ENCODE measurements at places on chromosomes 7 and 10.

DNA sequence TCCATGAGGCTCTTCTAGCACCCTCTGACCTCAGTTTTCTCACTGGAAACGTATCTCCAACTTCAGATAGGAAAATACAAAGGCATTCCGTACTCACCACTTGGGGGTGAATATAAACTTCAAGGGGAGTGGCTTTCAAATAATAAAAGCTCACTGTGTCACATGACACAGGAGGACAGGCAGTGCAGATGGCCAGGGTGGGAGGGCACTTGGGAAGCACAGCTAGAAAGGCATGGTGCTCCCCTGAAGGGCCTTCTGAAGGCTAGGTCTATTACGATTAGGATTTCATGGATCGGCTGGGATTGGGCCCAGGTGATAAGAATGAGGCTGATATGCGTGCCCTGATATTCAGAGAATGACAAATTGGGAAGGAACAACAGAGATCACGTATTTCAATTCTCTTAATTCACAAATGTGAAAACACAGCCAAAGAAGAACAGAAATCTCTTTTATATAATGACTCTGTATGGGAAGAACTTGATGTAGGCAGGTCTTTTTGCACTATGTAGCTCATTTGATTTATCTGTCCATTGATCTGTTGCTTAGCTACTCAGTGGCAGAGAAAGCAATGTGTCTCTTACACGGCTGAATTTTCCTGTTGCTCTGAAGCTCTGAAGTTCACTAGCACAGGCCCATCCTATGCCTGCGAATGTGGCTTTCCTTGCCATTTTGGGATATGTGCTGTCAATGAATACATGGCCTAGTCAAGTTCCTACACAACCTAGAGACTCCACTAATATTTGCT is 83.0 kb downstream of the BEND7 start:
- DNase-seq: no peak

DNA sequence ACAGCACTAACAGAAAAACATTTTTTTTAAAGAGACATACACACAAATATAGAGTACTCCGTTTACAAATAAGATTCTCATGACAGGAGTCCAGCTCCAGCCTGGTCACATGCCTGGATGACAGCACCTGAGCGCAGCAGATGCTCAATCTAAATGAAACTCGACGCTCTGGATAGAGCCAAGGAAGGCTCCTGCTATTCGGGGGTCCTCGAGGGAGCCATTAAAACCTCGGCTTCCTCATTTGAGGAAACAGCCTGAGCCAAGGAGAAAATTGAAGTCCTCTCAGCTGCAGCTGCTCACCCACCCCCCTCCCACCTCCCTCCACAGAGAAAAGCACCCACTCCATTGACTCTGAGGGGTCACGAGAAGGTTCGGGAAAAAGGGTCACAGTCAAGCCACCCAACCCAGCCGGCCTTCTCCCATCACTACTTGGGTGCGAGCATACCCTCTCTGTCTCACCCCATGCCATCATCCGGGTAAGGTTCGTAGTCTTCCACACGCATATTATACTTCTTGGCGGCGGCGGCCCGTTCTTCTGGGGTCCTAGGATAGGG is 673 bp downstream of the NDUFB8 start:
- no peak for DNase-seq

DNA sequence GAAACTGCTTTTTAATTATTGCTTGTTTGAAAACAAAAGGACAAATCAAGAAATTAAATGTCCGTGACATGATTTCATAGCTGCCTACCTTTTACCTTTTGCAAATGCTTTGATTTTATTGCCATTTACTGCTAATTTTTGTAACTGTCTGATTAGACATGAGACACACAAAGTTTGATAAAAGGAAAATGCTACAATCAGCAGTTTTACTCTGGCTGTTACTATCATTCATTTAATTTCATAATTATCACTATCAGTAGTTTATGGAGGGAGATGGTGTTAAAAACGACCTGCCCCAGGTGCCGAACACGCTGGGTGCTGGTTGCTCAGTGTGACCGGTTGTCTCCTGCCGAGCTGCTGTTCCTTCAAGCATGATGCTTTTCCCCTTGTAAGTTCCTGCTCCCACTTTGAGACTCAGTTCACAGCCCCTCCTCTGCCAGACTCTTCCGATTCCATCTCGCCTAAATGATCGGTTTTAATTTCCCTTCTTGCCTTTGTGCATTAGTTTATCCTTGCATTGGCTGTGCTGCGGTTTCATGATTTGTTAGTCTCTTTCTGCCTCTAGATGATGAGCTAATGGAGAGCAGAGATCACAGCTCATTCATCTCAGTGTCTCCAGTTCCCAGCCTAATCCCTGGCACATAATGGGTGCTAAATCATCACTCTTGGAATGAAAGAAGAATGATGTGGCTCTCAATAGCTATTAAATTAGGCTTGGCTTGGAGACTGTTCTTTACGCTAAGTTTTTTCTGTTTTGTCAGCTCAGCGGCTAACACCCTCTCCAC is 110.6 kb downstream of the PFKFB3 start:
- no peak for DNase-seq

- no peak for DNase-seq
Measured at GRCh38 chr7:2520131-2520760, 672 bp downstream of the LFNG start.

DNA sequence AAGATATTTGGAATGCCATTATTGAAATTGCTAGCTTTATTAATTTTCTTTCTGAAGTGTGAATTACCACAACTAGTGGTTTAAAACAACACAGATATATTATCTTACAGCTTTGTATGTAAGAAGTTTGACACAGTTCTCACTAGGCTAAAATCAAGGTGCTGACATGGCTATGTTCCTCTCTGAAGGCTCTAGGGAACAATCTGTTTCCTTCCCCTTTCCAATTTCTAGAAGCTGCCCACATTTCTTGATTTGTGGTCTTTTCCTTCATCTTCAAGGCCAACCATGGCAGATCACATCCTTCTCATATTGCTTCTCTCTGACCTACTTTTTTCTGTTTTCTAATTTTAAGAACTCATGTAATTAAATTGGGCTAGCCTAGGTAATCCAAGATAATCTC is 43.3 kb upstream of the SLC26A3 start:
- no peak for DNase-seq

GRCh38 chr10:96513305-96513697 is 425 bp downstream of the TLL2 start:
- DNase-seq: no peak

DNA sequence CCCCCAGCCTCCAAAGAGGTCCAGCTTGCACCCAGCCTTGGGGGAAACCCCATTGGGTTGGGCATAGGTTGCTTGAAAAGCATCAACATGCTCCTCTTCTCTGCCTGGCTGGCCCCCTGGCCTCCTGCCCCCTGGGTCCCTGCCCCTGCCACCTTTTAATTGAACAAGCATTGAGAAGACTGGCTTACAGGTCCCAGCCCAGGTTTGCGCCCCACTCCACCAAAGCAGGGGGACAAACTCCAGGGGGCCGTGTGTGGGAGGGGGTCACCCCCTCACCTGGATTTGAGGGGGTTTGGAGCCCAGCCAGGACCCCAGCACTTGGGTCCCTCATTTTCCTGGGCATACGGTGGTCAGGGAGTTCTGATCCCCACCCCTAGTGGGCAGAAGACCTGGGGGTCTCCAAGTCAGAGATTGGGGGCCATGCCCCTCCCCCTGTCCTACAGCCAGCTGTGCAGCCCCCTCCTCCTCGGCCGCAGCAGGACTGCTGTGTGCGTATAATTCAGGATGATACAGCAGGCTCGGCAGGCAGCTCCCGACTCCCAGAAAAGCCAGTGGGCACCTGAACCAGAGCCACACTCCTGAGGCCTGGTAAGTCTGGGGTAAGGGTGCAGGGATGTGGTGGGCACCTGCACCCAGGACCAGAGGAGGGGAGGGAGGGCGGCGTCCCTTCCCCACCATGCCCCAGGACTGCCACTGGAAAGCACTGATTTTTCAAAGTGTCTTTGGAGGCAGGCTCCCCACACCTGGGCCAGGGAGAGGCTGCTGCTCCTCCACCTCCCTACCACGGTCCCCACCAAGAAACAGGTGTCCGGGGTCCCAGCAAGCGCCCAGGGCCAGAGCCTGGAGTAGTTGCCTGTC is 1.7 kb downstream of the ELFN1 start:
- no peak for DNase-seq

DNA sequence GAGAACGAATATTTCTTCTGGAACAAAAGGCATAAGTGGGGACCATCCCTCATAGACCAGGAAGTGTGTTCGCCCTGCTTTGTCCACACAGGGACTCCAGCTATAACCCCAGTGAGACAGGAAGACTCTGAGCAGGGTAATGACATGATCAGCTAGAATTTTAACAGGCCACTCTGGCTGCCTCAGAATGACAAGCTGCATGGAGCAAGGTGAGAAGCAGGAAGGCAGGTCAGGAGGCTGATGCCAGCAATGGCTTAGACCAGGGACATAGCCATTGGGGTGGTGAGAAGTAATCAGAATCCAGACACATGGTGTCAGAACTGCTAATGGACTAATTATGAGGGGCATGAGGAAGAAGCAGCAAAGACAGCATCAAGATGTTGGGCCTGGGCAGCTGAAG is 264.6 kb downstream of the GRID1 start:
- DNase-seq: no peak

GRCh38 chr10:17354781-17355180 is 99.6 kb downstream of the ST8SIA6 start:
- peak; percentile 12 for DNase-seq

- no peak for DNase-seq
Measured at GRCh38 chr10:4066581-4067390, 281.8 kb upstream of the KLF6 start.

GRCh38 chr10:94232711-94233383 is 129.9 kb downstream of the NOC3L start:
- DNase-seq: no peak

GRCh38 chr7:6306471-6306870 is 34.0 kb upstream of the CYTH3 start:
- DNase-seq: peak; percentile 69

- DNase-seq: no peak
Measured at GRCh38 chr10:48536156-48536500, 68.7 kb downstream of the ARHGAP22 start.

DNA sequence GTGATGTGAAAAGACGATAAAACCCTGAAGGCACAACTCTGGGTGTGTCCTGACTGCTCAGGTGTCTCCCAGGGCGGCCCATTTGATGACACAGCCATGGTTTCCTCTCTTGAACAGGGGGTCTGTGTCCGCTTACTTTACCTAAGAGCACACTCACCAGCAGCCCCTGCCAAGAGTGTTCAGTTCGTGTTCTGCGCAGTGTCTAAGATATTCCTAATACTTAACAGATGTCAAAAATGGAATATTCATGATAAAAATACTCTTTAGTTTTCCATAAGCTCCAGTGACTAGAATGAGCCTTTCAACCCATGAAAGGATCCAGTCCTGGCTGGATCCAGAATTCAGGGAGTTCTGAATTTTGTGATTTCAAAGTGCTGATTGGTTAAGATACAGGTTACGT is 492.4 kb downstream of the TNS3 start:
- no peak for DNase-seq

GRCh38 chr7:128791121-128791971 is at the start of gene CCDC136:
TSS of gene CCDC136 (plus strand) at chr7:128791968. CDS start at chr7:128792412, 444 bp downstream.
- DNase-seq: peak; percentile 41

DNA sequence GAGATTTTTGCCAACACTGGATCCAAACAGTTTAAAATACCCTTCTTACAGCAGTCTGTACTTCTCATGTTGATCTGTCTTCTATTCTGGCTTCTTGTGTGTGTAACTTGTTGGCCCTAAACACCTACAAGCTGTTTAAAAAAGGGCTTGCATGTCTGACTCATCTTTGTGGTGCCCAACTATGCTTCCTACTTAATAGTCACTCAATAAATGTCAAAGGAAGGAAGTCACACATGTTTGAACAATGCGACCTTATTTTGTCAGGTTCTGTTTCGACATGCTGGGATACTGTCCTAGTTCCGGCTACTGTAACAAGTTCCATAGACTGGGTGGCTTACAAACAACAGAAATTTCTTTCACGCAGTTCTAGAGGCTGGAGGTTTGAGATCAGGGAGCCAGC is 9.4 kb upstream of the GRK5 start:
- peak; percentile 76 for DNase-seq

GRCh38 chr7:77327067-77327931 is 88.8 kb downstream of the GSAP start:
- peak; percentile 83 for DNase-seq

GRCh38 chr10:129968853-129969183 is 4.7 kb upstream of the EBF3 start:
- DNase-seq: peak; percentile 29

DNA sequence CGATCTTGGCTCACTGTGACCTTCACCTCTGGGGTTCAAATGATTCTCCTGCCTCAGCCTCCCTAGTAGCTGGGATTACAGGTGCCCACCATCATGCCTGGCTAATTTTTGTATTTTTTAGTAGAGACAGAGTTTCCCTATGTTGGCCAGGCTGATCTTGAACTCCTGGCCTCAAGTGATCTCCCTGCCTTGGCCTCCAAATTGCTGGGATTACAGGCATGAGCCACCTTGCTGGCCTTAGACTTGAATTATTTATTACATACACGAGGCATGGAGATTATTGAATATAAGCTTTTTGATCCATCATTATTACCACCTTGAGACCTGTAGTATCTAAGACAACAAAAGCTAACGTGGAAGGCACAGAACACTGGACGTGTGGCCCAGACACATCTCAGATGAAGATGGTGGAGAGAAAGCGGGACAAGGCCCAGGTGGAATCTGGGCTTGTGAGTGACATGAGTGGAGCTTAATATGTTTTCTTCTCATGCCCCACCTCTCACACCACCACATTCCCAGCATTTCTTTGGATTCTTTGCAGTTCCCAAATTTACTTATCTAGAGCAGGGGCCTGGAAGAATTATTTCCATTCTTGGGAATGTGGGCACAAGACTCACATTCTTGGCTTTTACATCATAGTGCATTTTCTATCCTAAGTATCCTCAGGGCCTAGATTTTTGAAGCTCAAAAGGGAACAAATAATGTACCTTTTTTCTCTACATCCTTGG is 76.6 kb downstream of the SUGCT start:
- DNase-seq: peak; percentile 24

GRCh38 chr10:78467496-78468106 is 433.9 kb downstream of the RPS24 start:
- DNase-seq: no peak

- DNase-seq: no peak
Measured at GRCh38 chr10:133226251-133226808, 3.7 kb upstream of the UTF1 start.

GRCh38 chr7:118082506-118082905 is 101.5 kb upstream of the LSM8 start:
- DNase-seq: peak; percentile 11

DNA sequence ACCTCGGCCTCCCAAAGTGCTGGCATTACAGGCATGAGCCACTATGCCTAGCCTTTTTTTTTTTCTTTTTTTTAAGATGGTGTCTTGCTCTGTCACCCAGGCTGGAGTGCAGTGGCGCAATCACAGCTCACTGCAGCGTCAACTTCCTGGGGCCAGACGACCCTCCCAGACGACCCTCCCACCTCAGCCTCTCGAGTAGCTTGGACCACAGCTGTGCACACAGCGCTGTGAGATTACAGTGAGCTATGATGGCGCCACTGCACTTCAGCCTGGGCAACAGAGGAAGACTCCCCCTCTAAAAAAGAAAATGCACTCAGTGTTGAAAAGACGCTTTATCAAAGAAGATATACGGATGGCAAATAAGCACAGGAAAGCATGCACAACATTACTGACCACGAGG is 16.5 kb upstream of the WIPI2 start:
- no peak for DNase-seq

- no peak for DNase-seq
Measured at GRCh38 chr10:17758896-17759295, 6.9 kb downstream of the TMEM236 start.

Data from iris pigment epithelial cell (primary cell).